Endodermal cell (in vitro differentiated cells): ENCODE measurements at places on chromosomes 13 and 19. TPM values are rescaled to one million over a fixed set of nuclear protein-coding genes. Genes with fewer than 3 reads are reported as not detected.

LRRC25 gene
- not detected in 2 replicates for total RNA-seq

CNN1 gene
- 16.2 and 24.0 TPM in 2 replicates for total RNA-seq

ARMC6 gene
- 19.7 to 34.3 TPM (median 26.1 TPM) in 3 replicates for total RNA-seq

CNN2 gene
- total RNA-seq: 469 and 510 TPM in 2 replicates

ERICH6B gene
- not detected in 3 replicates for total RNA-seq

NLRP9 gene
- total RNA-seq: not detected in 2 replicates

LGALS14 gene
- not detected in 3 replicates for total RNA-seq

SIGLECL1 gene
- total RNA-seq: not detected in 2 replicates

XRCC1 gene
- 46.3 and 48.8 TPM in 2 replicates for total RNA-seq

TYROBP gene
- not detected in 3 replicates for total RNA-seq

ZNF571 gene
- 5.6 to 7.2 TPM (median 7.1 TPM) in 3 replicates for total RNA-seq

RASAL3 gene
- total RNA-seq: not detected in 3 replicates

MED4 gene
- total RNA-seq: 45.9 to 68.1 TPM (median 58.6 TPM) in 3 replicates

SIGLEC12 gene
- not detected in 2 replicates for total RNA-seq

OR7D2 gene
- 0.19 to 0.61 TPM (median 0.31 TPM) in 3 replicates for total RNA-seq

CEACAM16 gene
- total RNA-seq: not detected in 2 replicates

PABPC3 gene
- total RNA-seq: 0.35 and 0.38 TPM in 2 replicates

RGL3 gene
- 125 to 150 TPM (median 130 TPM) in 3 replicates for total RNA-seq

HSH2D gene
- 0.52 to 0.66 TPM (median 0.53 TPM) in 3 replicates for total RNA-seq

CEACAM3 gene
- not detected in 3 replicates for total RNA-seq

RHPN2 gene
- 52.0 to 118 TPM (median 55.6 TPM) in 3 replicates for total RNA-seq

FCGBP gene
- 0.59 to 0.96 TPM (median 0.62 TPM) in 3 replicates for total RNA-seq

LIG4 gene
- total RNA-seq: 7.5 and 8.3 TPM in 2 replicates

ZFR2 gene
- total RNA-seq: 15.8 to 18.7 TPM (median 16.4 TPM) in 3 replicates

KIRREL2 gene
- 0.73 to 1.4 TPM (median 1.3 TPM) in 3 replicates for total RNA-seq

SHC2 gene
- total RNA-seq: 53.7 to 57.5 TPM (median 56.5 TPM) in 3 replicates

FUT1 gene
- 5.4 and 5.5 TPM in 2 replicates for total RNA-seq

KLK15 gene
- not detected in 3 replicates for total RNA-seq

LGI4 gene
- total RNA-seq: 0.27 to 0.70 TPM (median 0.59 TPM) in 3 replicates

KLK6 gene
- 0.47 and 0.86 TPM in 2 replicates for total RNA-seq

IRGC gene
- not detected in 2 replicates for total RNA-seq

ATCAY gene
- total RNA-seq: 0.34 to 2.2 TPM (median 0.58 TPM) in 3 replicates

PSG4 gene
- not detected in 3 replicates for total RNA-seq

MUC16 gene
- 0.11 and 0.13 TPM in 2 replicates for total RNA-seq

NRTN gene
- 5.8 and 6.2 TPM in 2 replicates for total RNA-seq

SYT5 gene
- not detected in 2 replicates for total RNA-seq
